Cerebellum (tissue), 4 donors: ENCODE measurements at places on chromosomes 1 and 21. TPM values are rescaled to one million over a fixed set of nuclear protein-coding genes. Genes with fewer than 3 reads are reported as not detected.
A peak's percentile ranks its signal among the peaks of the same experiment; 100 is the strongest.

LINGO4 gene
- total RNA-seq = not detected

- no peak for DNase-seq
These were observed 5.3 kb downstream of the OLFML2B start for GRCh38 chr1:162018418-162018817.

DNA sequence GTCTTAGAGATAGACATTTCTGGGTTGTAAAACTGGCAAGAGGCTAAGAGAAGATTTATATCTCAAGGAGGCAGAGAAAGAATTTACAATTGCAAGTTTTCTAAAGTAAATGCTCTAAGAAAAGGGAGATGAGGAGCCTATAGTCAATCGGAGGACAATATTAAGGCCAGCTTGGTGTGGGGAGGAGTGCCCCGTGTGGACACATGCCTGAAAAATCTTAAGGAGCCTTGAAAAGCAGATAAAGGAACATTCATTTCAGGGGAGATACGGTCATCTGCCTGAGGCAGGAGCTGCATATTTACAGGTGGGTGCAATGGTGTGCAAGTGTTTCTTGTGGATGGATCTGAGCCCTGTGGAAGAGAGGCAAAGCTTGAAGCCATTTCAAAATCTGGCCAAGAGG lies 25.6 kb downstream of the FCRL2 start:
- no peak for DNase-seq

CHIT1 gene
- total RNA-seq = 1.5 TPM

C1QTNF12 gene
- total RNA-seq = 0.45 TPM

DNA sequence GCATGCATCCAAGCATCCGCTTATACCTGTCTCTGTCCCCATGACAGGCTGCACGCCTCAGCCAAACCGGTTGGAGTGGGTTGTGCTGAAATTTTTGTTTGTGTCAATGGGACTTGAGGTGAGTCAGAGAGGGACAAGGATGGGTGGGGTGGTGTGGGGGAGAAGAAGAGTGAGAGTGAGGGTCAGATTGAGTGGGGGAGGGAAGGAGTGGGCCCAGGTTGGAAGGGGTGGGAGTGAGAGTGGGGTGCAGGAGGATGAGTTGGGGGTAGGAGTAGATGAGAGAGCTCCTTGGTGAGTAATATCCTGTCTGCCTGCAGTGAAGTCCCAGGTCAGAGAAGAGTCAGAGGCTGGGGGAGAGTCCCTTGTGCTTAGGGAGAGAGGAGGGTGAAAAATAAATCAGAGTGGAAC lies 3.3 kb upstream of the NECTIN4 start:
- no peak for DNase-seq

DNA sequence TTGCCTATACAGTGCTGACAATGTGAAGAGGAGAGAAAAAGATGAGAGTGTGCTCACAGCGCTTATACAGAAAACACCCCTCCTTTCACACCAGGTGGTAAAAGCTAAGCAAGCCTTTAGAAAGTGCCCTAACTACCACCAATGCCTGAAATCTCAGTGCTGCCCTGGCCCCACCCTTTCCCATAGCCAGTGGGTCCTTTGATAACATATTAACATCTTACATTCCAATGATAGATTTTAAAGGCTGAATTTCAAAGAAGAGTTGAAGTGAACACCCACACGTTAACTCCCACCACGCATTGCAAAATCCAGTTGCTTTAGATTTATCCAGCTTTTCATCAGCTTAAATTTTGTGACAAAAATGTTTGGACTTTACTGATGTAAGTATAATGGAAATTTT lies 58.1 kb upstream of the SSX2IP start:
- DNase-seq = no peak

C1QC gene
- total RNA-seq = 8.4 TPM

SUSD4 gene
- 25.3 TPM for total RNA-seq

- peak; percentile 55 for DNase-seq
These were observed 57.5 kb downstream of the CD247 start for GRCh38 chr1:167460836-167461235.

- DNase-seq = no peak
These were observed 20.3 kb downstream of the ARHGEF10L start for GRCh38 chr1:17559615-17560419.

LRRC7 gene
- 92.6 TPM for total RNA-seq

DNA sequence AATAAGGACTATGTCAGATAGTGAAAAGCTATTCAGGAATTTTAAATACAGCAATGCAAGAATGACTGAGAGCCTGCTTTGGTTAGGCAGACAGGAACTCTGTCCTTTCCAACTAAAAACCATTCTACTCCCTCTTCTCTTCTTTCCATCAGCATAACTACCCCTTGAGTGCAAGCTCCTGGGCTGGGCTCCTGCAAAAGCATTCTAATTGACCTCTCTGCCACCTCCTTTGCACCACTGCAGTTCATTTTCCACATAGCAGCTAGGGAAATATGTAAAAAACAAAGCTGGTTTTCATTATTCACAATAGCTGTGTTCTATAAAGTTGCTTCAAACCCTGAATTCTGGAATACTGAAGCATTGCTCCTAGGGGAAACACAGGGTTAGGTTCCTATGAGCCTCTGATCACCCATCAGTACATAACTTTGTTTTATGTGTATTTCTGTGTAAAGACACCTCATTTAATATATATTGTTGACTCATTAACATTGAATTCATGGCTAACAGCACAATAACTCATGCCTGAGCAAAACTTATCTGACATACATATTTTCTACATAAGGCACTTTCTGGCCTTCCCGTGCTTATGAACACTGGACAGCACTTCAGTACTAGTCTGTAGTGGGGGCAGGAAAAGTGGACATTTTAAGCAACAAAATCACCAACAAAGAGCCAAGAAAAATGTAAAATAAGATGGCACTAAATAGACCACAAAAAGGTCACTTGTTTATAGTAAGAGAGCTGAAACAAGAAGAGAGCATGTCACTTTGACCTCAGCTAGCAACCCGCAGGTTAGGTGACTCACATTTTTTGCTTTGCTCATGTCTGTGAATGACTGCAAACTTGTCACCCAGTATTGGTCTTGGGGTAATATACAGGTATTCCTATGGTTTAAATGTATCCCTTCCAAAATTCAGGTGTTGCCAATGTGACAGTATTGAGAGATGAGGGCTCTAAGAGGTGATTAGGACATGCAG lies 57.9 kb upstream of the IRF2BP2 start:
- no peak for DNase-seq

DNA sequence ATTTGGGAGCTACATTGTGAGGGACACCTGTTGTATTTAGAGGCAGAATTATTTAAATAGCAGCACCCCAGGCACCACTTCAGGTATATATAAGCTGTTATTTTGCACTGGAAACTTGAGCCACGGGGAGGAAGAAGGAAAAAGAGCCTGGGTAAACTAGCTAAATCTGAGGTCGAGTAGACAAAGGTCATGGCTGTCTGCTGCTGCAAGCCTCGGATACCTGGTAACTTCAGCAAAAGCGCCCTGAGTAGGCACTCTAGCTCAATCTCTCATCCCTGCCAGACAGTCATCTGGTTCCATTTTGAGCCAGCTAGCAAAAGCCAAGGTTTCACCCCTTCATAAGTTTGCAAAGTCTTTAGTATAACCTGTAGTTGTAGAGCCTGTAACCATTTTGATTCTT lies 101.9 kb upstream of the ZNF644 start:
- no peak for DNase-seq

DNA sequence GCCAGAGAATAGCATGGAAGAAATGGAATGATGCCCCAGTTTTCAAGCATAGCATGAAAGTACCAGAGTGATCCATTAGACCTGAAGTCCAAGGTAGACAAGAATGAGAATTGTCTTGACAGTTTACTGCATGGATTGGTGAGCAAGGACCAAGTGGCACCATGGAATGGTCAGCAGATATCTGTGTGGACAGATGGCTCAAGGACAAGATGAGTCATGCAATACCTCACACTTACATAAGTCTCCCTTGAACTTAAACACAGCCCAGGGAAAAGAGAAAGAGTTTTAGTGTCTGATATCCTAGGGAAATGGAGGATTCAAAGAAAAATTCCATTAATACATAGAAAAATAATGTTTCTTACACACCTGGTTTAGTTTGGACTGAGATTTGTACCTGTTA lies 195.2 kb downstream of the MRPL39 start:
- DNase-seq = no peak

LAMC1 gene
- 46.6 TPM for total RNA-seq
